Karpas-422 (cell line): ENCODE measurements at places on chromosomes 5 and 9. TPM values are rescaled to one million over a fixed set of nuclear protein-coding genes. Genes with fewer than 3 reads are reported as not detected.

DNA sequence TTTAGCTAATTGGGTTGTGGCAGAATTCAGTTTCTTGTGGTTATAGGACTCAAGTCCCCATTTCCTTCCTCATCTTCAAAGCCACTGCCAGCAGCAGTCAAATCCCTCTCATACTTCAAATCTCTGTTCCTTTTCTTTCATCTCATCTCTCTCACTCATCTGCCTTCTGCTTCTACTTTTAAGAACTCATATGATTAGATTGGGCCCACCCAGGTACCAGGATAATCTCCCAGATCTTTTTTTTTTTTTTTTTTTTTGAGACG is 8.0 kb upstream of the REEP5 start:
- DNase-seq: no peak

GRCh38 chr9:128636556-128637530 is 19.8 kb downstream of the DYNC2I2 start:
- peak; percentile 36 for DNase-seq

DNA sequence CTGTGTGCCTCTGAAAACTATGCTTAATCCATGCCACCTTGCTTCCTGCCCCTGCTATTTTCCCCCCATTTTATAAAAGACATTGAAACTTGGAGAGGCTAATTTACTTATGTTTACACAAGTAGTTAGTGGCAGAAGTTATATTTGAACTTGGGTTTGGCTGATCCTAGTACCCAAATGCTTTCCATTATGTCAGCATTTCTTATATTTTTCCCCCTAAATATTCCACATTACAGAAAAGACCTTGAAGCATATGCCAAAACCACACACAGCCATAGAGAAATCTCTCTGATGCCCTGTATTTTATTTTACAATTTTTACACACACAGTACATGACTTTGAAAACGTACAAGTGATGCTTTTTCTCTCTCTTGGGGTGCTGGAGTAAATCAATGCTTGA is 11.2 kb downstream of the C1QTNF2 start:
- DNase-seq: no peak

GRCh38 chr5:147403651-147404640 is 105.9 kb downstream of the DPYSL3 start:
- no peak for DNase-seq

Gene ARHGEF39
- 15.3 and 16.0 TPM in 2 replicates for total RNA-seq

GRCh38 chr9:127825319-127826051 is 22.8 kb downstream of the FPGS start:
- peak; percentile 79 for DNase-seq

- no peak for DNase-seq
These were observed 615.7 kb downstream of the GABRG2 start for GRCh38 chr5:162683284-162683683.

DNA sequence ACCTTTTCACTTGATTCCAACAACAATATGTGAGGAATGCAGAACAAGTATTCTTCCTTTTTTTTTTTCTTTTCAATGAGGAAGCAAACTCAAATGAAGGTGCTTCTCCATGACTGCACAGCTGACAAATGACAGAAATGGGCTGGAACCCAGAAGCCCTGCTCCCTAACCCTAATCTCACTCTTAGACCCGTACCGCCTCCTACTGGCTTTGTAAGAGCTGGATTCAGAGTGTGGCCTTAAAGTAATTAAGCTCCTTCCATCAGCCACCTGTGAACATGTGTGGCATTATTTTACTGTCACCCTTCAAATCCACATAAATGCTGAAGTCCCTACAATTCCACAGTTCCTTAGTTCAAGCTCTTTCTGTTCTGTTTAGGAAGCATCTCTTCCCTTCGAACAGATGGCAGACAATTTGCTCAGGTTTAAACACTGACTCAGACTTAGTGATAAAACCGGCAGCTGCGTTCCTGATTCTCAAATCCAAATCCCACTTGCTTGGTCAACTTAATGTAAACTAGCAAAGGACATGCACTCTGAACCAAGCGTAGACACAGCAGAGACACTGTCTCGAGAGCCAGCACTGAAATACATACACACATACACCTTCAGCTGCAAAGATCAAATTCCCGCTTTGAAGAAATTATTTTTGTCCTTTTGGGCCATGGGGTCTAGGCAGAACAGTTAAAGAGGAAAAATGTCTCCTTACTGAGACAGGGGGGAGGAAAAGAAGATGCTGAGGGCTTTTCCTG is 316.7 kb upstream of the TLE4 start:
- DNase-seq: peak; percentile 56

- DNase-seq: no peak
These were observed 335.8 kb upstream of the DAB2 start for GRCh38 chr5:39760385-39761198.

Gene ELAVL2
- total RNA-seq: not detected in 2 replicates

DNA sequence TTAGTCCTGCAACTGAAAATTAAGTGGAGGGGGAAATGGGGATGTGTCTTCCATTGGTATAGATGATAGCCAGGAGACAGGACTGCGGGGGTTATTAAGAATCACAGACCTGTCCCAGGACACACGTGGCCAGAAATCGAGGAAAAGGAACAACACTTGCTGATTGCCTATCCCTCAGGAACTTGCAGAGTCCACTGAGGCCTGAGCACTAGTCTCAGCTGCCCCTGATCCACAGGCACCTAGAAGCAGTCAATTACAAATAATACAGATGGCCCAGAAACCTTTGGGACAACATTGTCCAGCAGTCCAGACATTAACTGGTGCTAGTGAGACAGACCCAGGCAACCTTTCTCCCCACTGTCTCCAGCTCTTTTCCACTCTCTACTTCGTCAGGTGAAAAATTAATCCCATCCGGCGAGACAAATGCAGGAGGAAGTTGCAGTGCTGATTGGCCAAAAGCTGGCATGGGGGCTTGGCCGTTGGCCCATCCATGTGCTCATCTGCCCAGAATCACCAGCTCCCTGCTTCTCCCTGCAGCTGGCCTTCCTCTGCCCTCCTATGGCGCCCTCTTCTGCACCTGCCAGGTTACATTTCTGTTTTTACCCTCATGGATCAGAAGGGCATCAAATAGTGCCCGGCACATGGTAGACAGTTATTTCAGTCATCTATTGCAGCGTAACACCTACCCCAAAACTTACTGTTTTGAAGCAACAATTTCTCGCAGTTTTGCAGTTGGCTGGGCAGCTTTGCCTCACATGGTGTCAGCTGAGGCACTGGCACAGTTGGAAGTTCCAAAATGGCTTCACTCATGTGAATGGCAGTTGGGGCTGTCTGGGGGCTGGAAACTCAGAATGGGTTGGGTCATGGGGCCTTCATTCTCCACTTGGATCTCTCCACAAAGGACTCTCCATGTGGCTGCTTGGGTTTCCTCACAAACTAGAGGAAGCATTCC is 3.6 kb upstream of the B4GALT1 start:
- peak; percentile 59 for DNase-seq

DNA sequence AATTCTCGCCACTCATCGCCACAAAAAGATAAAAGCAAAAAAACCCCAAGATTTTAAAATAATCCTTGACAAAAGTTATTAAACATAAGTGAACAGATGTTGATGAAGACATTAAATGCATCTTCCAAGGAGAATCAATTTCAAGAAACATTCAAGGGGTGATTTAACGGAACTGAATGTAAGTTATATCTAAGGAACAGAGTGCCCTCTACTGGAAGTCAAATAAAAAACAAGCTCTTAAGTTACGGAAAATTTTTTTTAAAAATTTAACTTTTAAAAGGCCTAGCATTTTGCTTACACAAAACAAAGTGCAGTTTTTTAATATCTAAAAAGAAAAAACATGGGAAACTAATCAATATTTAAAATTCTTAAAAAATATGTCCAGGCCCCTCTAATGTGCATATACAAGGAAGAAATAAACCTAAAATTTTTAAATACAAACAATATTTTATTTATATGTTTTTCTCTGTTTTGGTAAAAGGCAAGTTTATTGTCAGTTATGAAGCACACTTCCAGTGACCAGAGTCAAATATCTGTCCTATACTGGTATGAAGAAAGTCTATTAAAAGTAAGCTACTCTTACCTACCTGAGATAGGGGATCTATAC is 28.0 kb downstream of the TEX10 start:
- peak; percentile 71 for DNase-seq
